ENCODE measurements at places on chromosomes 6 and 20. TPM values are rescaled to one million over a fixed set of nuclear protein-coding genes. Genes with fewer than 3 reads are reported as not detected.

TINAG gene
- total RNA-seq: not detected

DEFB129 gene
- total RNA-seq: not detected

DNA sequence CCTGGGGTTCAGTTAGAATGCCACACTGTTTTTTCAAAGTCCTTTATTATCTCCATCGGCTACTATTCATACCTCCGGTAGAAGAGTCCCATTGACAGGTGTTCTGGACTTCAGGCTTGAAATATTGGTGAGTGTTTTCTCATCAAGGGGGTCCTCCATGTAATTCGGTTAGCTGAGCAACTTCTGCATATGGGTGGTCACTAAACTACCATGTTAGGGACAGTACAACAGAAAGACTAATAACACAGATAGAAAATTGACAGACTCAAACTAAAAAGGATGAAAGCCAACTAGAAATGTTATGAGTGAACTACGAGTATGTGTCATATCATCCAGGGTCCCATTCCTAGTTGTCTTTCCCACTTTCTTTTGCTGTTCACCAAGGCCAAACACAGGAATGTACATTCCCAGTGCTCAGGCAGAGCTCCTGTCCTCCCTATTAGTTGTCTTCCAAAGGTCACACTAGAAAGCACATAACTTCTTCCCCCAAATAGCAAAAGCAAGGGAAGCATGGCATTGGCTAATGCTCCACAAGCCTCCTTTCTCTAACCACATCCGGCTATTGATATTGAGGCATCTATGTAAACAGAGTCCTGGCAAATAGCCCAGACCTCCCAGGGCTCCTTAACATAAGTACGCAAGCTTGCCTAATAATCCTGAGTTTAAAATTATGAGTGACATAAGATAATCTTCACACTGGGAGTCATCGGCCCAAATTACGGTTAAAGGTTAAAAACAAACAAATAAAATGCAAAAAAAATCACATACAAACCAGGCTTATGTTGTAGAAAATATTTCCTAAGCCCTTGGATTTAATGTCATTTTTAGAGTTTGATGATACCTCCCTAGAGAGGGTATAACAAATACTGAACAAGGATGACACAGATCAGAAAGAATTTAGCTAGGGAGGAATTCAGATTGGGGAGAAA is 13.2 kb downstream of the CCN2 start:
- no peak overlapping the region for H3K27ac ChIP-seq
- no peaks in the 10 kb centered on the region for H3K4me1 ChIP-seq
- peaks cover 2% of the 10 kb centered on the region for H3K27me3 ChIP-seq

DNA sequence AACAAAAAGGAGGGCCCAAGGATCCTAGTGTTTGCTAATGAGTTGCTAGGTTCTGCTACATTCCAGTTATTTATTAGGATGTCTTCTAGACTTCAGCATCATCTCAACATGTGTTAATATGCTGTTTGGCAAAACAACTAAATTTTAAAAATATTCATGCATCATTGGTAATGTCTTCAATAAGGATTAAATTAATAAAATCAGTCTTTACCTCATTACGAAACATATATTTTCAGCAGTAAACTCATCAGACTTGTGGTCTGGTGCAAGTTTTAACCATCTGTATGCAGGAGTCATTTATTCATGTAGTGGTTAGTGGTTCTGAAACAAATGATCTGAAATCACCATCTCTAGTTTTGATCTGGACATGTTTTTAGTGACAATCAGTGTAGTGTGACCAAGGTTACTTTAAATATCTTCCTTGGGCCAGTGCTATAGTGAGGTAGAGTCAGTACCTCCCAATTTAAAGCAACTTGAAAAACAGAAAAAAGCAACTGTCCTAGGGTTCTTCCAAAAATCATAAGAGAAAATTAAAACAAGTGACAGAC is 85.0 kb upstream of the KCNK16 start:
- no peak overlapping the region for H3K27ac ChIP-seq
- peaks cover 7% of the 10 kb centered on the region for H3K27me3 ChIP-seq
- no peak overlapping the region for H3K4me3 ChIP-seq
- H3K4me1 ChIP-seq: peaks cover 7% of the 10 kb centered on the region
- no peaks in the 10 kb centered on the region for H3K36me3 ChIP-seq
- DNase-seq: no peak

GRCh38 chr6:13908955-13909381 is 15.8 kb upstream of the RNF182 start:
- H3K27ac ChIP-seq: no peak overlapping the region
- no peaks in the 10 kb centered on the region for H3K36me3 ChIP-seq
- H3K4me1 ChIP-seq: peaks cover 6% of the 10 kb centered on the region

TNFRSF21 gene
- total RNA-seq: 3.8 TPM

GRCh38 chr20:371755-372542 is 8.6 kb upstream of the TRIB3 start:
- H3K27ac ChIP-seq: peak overlapping the region; percentile 75
- no peaks in the 10 kb centered on the region for H3K27me3 ChIP-seq
- H3K4me3 ChIP-seq: peak overlapping the region; percentile 28
- H3K4me1 ChIP-seq: peaks cover 39% of the 10 kb centered on the region
